ENCODE measurements at places on chromosomes 5 and 9. TPM values are rescaled to one million over a fixed set of nuclear protein-coding genes. Genes with fewer than 3 reads are reported as not detected.

Gene SHISAL2B
- total RNA-seq = not detected

Gene ACOT12
- total RNA-seq = not detected

Gene BARHL1
- total RNA-seq = not detected

Gene TLX3
- not detected for total RNA-seq

Gene TMEM171
- total RNA-seq = 12.5 TPM

Gene OTP
- total RNA-seq = not detected

Gene G3BP1
- total RNA-seq = 108 TPM

Gene GABRA6
- not detected for total RNA-seq

Gene TICAM2
- total RNA-seq = 1.8 TPM

Gene MBLAC2
- 4.4 TPM for total RNA-seq

Gene SLC24A2
- not detected for total RNA-seq

Gene HRH2
- not detected for total RNA-seq

Gene NMUR2
- not detected for total RNA-seq
